ENCODE measurements at places on chromosomes 2 and 18. TPM values are rescaled to one million over a fixed set of nuclear protein-coding genes. Genes with fewer than 3 reads are reported as not detected.

Gene PRSS56
- total RNA-seq = not detected

Gene CFAP65
- not detected for total RNA-seq

Gene TFPI
- total RNA-seq = 54.7 TPM

Gene ALPP
- total RNA-seq = not detected

Gene HOXD13
- total RNA-seq = not detected

Gene LOXHD1
- 0.29 TPM for total RNA-seq

Gene DTNA
- total RNA-seq = 55.7 TPM

Gene IL1F10
- total RNA-seq = not detected

Gene HOXD12
- not detected for total RNA-seq

Gene EIF5B
- 51.5 TPM for total RNA-seq

All from ureter (tissue), 1 donor.